NCI-H1105 (cell line): ENCODE measurements at places on chromosomes 13 and 19.

GRCh38 chr13:113232208-113233003 lies 23.0 kb downstream of the CUL4A start:
- DNase-seq: no peak

- DNase-seq: no peak
These were observed 68.6 kb downstream of the STK24 start for GRCh38 chr13:98508280-98508679.

DNA sequence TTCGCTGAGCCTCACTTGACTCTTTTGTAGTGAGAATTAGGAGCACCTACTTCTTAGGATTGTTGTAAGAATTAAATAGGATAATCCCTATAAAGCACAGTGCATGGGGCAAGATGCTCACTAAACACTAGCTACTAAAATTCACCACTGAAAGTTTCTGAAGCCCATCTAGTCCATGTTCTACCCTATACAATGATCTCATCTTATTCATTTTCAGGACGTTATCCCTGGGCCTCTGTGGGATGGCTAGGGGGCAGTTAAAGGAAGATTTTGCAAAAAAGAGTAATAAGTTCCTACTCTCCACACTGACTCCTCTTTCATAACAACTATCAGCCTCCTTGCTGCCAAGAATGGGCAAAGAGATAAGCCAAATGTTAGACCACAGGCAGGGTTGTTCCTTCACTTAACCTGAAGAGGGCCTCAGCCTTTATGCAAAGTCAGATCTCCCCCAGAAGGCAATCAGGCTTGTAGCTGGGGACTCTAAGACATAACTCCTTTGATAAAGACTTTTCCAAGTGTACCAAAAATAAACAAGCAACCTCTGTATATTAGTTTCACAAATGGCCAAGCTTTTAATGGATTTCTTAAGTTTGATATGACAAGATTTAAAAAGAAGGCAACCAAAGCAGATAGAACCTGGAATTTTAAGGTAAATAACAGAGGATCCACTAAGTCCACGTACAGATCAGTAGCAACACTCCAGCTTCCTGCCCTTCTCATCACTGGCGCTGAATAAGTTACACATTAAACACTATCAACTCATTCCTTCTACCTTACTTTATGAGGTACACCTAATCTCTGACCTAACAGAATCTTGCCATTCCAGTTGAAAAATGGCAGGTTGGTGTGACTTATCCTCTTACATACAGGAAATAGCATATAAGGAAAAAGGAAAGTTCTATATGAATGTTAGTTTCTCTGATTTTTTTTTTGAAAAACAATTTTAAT lies 44.4 kb downstream of the ELF1 start:
- no peak for DNase-seq

- DNase-seq: no peak
These were observed 26.7 kb upstream of the CSNK1A1L start for GRCh38 chr13:37132211-37132610.

- no peak for DNase-seq
These were observed 778 bp downstream of the ZNF230 start for GRCh38 chr19:44003461-44004009.

- no peak for DNase-seq
These were observed 64.4 kb upstream of the NPAS1 start for GRCh38 chr19:46954993-46955812.

GRCh38 chr13:54965881-54966280 lies 1937.3 kb downstream of the OLFM4 start:
- DNase-seq: no peak

GRCh38 chr13:96822895-96823294 lies 171.4 kb downstream of the OXGR1 start:
- DNase-seq: no peak

GRCh38 chr19:41391618-41392017 lies 5.5 kb downstream of the EXOSC5 start:
- DNase-seq: no peak
